Breast epithelium (tissue), 4 donors: ENCODE measurements at places on chromosomes 16 and 17. TPM values are rescaled to one million over a fixed set of nuclear protein-coding genes. Genes with fewer than 3 reads are reported as not detected.

- DNase-seq = no peak
Measured at GRCh38 chr16:70481929-70482536, 27.6 kb downstream of the FCSK start.

GRB7 gene
- total RNA-seq = not detected

NTN3 gene
- total RNA-seq = not detected

GRCh38 chr16:89556750-89557689, 3.5 kb upstream of the RPL13 start:
- no peak for DNase-seq

FOXL1 gene
- total RNA-seq = 0.98 TPM

- DNase-seq = no peak
Measured at GRCh38 chr16:25013751-25014499, 1.2 kb downstream of the ARHGAP17 start.

GRCh38 chr17:55661963-55662834, 60.5 kb downstream of the TMEM100 start:
- DNase-seq = no peak

- DNase-seq = no peak
Measured at GRCh38 chr17:8639709-8640108, 9.2 kb upstream of the MYH10 start.

TSPAN10 gene
- total RNA-seq = 3.5 TPM

KRTAP17-1 gene
- total RNA-seq = not detected

GRCh38 chr17:30153463-30153862, 36.8 kb downstream of the NSRP1 start:
- DNase-seq = no peak

GRCh38 chr16:19044769-19045168, 22.6 kb upstream of the COQ7 start:
- no peak for DNase-seq

DNA sequence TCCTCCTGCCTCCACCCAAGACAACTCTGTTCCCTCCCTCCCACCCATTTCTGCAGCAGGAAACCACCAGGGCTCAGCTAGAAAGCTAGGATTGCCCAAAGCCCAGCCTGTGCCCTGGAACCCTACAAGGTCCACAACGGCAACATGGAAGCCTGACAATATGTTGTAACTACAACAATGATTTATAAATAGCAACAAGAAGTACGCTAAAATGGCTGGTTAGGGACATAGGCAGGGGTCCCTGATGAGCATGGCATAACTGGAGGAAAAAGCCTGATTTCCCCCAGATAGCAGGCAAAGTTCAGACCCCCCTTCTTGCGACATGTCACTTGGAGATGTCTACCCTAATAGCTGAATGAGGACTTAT, 6.6 kb downstream of the ST3GAL2 start:
- no peak for DNase-seq

DNA sequence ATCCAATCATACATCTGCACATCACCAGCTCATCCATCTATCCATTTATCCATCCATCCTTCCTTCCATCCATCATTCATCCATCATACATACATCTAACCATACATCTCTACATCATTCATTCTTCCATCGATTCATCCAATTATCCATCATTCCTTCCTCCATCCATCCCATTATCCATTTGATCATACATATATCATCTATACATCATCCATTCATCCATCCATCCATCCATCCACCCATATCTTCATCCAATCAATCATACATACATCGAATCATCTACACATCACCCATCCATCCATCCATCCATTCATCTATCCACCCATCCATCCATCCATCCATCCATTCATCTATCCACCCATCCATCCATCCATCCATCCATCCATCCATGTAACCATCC, 29.3 kb upstream of the STH start:
- no peak for DNase-seq

PTX4 gene
- total RNA-seq = not detected

DNA sequence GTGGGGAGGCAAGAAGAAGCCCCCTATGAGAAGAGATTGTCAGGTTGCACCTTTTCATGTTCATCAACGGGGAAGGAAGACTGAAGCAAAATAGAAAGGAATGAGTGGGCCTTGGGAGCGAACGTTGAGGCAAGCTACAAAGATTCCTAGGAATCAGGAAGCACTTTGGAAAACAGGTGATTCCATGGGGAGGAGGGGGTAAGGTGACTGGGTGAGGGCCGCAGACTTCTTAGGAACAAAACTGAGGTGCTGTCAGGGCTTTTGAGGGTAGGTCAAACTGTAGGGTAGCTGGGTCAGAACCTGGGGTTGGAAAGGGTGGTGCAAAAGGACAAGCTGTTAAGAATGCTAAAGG, 528 bp downstream of the ITFG1 start:
- no peak for DNase-seq

- DNase-seq = no peak
Measured at GRCh38 chr16:70432723-70433457, 6.0 kb downstream of the ST3GAL2 start.

PRDM7 gene
- not detected for total RNA-seq

- no peak for DNase-seq
Measured at GRCh38 chr17:81486199-81486810, 26.3 kb downstream of the ACTG1 start.

DNA sequence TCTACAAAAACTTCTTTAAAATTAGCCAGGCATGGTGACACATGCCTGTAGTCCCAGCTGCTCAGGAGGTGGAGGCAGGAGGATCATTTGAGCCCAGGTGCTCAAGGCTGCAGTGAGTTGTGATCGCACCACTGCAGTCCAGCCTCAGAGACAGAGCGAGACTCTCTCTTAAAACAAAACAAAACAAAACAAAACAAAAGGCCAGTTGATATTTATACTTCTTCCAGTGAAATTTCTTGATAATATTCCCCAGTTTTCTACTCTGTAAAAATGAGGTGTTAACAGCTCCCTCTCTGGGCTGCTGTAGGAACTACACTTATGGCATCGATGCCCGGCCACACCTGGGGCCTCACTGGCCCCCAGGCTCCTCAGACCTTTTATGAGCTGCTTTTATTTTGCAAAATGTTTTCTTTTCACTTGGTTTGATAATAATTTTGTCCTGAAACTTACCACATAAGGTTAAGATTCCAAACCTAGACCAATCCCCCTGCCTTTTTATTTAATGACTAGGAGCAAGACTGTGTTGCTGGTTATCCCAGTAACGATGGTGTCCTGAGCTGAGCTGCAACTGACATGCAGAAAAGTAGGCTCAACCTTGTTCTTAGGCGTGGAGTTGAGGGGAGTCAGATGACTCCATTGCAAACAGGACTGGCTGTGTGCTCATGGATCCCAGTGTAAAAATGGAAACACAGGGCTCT, 17.6 kb downstream of the MAPK8IP3 start:
- peak; percentile 33 for DNase-seq

CUEDC1 gene
- 14.5 TPM for total RNA-seq

DNA sequence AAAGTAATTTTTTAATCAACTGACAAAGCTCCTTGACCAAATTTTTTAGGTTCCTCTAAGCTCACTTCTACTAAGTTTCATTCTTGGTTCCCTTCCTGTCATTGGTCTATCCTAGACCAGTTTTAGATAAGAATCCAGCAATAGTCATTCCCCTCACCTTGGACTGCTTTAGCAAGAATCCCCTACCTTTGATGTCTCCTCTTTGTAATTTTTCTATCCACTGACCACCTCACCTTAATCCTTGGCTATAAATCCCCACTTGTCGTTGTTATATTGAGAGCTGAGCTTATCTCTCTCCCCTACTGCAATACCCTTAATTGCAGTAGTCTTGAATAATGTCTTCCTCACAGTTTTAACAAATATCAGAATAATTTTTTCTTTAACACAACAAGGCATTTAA, 107.2 kb downstream of the USP32 start:
- DNase-seq = no peak

MPV17L gene
- 12.1 TPM for total RNA-seq

PPP1R27 gene
- not detected for total RNA-seq

DNA sequence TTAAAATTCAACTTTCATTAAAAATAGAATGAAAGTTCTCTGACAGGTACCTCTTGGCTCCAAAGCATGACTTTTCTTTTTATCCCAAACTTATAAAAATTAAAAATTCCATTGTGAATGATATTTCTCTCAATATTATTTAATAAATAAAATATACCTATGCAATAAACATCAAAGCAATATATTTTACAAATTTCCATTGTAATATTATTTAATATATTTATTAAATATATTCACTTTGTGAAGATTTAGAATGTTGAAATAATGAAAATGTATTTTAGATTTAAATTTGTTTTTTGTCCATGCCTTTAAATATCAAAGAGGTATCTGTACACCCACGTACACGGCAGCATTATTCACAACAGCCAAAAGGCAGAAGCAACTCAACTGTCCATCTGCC, 147.8 kb downstream of the CEP112 start:
- DNase-seq = no peak

OR2C1 gene
- not detected for total RNA-seq

- no peak for DNase-seq
Measured at GRCh38 chr17:81579821-81580321, 27.7 kb upstream of the FAAP100 start.

GRCh38 chr16:56960681-56961281, 969 bp upstream of the CETP start:
- no peak for DNase-seq

GRCh38 chr17:7173687-7174602, 5.2 kb downstream of the ASGR1 start:
- no peak for DNase-seq

DNA sequence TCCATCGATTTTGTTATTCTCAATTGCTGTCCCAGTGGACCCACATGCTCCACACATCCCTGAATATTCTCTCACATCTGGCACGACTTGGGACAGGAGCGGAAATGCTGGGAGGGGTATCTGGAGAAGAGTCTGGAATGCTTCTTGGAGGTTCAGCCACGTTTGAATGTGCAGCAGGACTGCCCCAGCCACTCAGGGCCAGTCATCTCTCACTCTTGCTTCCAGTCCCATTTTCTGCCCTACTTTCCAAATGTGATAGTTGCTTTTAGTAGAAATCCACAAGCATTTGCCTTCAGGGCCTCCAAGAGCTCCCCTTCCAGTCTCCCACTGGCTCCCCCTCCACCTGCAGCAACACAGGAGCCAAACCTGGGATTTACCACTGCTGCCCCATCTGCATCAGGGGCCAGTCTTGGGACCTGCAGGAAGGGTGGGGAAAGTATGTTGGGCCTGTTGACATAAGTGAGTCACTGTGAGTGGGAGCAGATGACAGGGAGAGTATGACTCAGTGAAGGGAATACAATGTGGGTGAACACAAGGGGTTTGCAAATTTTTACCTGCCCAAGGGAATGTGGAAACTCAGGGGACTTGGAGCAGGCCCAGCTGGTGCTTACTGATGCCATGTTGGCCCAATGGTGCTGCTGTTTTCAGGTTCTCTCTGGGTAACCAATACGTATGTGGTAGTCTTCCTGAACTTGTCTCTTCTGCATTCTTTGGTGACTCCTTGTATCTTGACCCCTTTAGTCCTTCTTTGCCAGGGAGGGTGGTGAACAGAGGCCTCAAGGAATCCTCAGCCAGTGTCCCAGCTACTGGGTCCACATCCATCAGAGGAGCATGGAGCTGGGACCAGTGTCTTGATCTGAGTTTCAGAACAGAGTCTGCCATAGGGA, 78.8 kb upstream of the CRHR1 start:
- DNase-seq = no peak

KRT33B gene
- not detected for total RNA-seq

DNA sequence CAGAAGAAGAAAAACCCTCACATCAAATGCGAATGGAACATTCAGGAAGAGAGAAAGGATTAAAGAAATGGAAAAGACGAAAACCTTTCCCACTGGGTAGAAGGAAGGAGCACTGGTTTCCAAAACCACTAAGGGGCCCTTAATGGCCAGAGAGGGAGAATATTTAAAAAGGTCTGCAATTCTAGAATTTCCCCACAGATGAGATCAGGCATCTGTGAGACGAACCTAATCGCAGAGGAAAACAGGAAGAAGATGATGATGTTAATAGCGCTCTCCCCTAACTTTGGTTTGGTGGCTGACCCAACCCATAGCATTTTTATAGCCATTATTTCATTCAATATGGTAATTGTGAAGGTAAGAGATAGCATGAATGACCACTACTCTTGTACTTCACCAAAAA, 32.8 kb downstream of the XYLT1 start:
- DNase-seq = no peak

DNA sequence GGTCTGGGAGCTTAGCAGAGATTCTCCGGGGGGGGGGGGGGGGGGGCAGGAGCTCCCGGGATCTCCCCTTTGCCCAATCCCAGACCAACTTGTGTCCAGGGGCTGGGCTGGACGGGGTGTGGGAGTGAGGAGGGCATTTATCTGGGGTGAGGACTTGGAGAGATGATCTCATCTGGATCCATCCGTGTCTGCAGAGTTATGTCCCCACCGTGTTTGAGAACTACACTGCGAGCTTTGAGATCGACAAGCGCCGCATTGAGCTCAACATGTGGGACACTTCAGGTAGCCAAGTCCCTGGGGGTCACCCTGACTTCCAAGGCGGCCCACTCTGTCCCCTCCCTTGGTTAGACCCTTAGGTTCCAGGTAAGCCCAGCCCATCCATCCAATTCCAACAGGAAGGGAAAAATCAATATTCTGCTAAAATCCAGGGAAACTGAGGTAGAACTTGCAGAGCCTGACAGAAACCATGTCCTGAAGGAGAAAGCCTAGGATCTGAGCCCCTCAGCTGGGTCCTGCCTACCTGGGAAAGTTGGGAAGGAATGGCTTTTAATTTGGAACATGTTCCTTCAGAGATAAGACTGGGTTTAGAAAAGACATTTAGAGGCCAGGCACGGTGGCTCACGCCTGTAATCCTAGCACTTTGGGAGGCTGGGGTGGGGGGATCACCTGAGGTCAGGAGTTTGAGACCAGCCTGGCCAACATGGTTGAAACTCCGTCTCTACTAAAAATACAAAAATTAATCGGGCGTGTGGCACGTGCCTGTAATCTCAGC, 921 bp downstream of the RND2 start:
- no peak for DNase-seq

- no peak for DNase-seq
Measured at GRCh38 chr17:31398381-31399311, 7.2 kb downstream of the RAB11FIP4 start.

GDPD1 gene
- total RNA-seq = 5.9 TPM

- DNase-seq = no peak
Measured at GRCh38 chr17:68972119-68972704, 17.0 kb upstream of the ABCA8 start.

DNA sequence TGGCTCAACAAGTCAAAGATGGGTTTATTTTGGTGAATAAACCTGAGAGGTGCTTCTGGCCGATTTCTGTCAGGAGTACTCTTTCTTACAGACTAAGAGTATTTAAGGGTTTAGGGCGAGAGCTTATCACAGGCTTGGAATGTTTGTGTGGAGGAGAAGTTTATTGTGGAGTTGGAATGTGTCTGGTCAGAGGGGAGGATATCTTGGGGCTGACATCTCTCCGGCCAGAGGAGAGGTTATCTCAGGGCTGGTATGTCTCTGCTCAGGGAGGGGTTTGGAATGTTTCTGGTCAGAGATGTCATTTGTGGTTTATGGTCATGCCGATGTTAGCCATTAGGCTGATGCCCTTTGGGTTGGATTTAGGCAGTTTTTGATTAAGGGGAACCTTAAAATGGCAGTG, 236.4 kb upstream of the EEF2KMT start:
- no peak for DNase-seq

UBFD1 gene
- 59.0 TPM for total RNA-seq
